PC-3 (cell line): ENCODE measurements at places on chromosomes 12 and 14.

DNA sequence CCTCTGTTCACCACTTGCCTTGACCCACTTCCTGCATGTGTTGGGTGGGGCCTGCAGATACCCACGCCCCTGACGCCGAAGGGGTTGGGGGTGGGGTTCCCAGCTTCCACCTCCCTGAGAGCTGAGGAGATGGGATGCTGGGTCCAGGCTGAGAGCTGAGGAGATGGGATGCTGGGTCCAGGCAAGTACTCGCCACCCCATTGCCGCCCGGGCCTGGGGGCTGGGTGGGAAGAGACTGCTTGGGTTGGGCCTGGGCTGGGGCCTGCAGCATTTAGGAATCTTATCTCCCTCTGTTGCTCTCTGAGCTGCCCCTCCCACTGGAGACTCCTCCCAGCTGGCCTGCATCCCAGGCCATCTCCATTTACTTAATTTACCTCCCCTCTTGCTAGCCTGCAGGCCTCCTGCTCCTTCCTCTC lies 17.4 kb downstream of the TEAD4 start:
- DNase-seq = no peak

DNA sequence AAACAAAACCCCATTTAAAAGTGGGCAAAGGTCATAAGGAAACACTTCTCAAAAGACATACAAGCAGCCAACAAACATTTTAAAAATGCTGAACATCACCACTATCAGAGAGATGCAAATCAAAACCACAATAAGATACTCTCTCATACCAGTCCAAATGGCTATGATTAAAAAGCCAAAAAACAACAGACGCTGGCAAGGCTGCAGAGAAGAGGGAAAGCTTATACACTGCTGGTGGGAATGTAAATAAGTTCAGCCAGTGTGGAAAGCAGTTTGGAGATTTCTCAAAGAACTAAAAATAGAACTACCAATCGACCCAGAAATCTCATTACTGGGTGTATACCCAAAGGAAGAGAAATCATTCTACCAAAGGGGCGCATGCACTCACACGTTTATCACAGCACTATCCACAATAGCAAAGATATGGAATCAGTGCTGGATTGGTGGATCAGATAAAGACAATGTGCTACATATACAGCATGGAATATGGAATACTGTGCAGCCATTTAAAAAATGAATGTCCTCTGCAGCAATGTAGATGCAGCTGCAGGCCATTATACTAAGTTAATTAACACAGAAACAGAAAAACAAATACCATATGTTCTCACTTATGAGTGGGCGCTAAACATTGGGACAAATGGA lies 102.1 kb upstream of the DAAM1 start:
- no peak for DNase-seq

GRCh38 chr12:107515446-107515958 lies 170.1 kb upstream of the PWP1 start:
- peak; percentile 98 for DNase-seq

GRCh38 chr12:26622601-26623000 lies 210.4 kb downstream of the ITPR2 start:
- no peak for DNase-seq

DNA sequence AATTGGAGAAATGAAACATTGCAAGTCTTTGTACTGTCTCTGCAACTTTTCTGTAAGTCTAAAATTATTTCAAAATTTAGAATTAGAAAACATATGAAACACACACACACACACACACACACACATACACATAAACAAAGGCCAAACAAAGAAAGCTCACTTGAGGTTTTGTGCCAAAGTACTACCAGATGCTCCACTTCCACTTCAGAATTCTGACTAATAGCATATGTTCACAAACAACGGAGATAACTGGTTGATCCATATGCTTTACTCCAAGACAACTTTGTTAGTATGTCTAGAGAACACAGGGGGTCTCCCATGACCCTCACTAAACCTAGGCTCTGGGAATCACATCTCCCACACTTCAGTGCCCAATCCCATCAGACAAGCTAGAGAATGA lies 133.8 kb upstream of the CLEC14A start:
- DNase-seq = no peak

DNA sequence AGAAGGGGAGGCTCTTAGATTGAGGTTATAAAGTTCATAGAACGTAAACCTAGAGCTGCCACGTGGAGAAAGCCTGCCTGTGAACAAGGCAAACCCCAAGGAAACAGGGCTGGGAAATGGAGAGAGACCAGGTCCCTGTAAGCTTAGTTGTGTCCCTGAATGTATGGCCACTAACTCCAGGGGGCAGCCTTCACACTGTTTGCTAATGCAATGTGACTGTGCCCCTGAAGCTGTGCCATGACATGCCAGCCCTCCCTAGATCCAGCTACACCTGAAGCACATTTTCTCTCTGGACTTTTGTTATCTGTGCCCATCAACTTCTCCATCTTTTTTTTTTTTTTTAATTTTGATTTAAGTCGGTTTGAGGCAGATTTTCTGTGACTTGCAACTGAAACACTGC lies 60.6 kb upstream of the TMCC3 start:
- DNase-seq = peak; percentile 33

DNA sequence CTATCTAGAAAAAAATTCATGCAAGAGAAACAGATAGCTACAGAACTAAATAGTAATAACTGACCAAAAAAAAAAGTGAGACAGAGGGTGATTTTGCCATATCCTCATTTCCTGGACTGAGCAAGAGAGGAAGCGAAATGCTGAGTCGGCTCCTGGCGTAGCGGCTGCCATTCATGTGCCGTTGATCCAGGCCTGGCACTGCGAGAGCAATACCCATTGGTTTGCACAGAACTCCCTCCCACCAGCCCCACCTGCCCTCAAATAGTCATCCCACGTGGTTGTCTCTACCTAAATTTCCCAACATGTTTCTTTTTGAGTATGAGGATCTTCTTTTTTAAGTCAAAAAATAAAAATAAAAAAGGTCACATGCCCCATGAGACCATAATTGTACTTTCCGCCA lies 9.4 kb upstream of the WNT5B start:
- no peak for DNase-seq

- DNase-seq = no peak
Observed at GRCh38 chr12:681568-682256, 18.5 kb upstream of the NINJ2 start.

DNA sequence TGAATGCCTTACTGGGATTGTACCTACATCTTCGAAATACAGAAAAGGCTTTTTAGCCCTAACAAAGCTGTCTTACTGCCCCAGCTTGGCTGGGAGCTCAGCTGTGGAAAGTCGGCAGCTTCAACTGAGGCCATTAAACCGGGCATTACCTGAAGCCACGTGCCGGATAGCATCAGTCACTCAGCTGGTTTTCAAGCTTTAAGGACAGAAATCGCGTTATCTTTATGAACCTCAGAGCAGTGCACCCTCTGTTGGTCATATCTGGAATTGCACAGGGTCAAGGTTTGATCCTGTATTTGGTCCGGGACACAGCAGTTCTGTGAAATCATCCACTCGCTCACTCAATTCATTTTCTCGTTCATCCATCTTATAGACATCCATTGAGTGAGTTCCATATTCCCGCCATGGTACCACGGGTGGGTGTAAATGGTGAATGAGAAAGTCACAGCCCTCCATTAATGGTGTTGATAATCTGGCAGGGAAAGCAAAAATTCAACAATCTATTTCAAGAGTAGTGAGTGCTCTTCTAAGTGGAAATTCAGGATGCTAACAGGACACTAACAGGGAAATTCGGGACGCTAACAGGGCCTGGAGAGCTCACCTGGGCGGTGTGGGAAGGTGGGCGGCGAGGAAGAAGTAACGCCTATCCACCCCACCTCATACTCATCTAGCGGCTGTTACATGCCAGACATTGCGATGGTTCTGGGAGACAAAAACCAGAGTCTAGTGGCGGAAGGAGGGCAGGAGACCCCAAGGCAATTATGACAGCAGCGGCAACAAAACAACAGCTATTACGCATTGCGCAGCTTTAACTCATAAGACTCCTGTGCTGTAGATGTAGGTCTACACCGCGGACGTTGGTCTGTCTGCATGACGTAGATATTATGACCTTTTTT lies 60.6 kb upstream of the TCL1A start:
- DNase-seq = peak; percentile 71

- DNase-seq = no peak
Observed at GRCh38 chr12:24134092-24134491, 184.6 kb upstream of the SOX5 start.

- DNase-seq = no peak
Observed at GRCh38 chr12:53069621-53070410, 9.4 kb downstream of the SPRYD3 start.

DNA sequence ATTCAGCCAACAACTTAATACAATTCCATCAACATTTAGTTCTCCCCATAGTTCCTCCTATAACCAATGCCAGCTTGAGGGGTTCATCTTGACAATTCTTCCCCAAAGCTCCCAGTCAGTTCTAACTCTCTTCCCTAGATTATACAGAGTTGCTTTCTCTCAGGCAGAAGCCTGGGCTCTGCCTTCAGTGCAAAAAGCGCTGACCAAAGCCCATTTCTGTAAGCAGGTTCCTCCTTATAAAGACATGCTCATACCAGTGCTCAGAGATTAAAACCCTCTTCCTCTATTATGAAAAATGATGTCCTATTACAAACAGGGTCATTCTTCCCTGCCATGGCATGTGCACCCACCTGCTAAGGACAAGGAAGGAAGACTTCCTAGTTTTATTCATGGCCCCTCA lies 16.2 kb downstream of the SPIC start:
- DNase-seq = no peak

DNA sequence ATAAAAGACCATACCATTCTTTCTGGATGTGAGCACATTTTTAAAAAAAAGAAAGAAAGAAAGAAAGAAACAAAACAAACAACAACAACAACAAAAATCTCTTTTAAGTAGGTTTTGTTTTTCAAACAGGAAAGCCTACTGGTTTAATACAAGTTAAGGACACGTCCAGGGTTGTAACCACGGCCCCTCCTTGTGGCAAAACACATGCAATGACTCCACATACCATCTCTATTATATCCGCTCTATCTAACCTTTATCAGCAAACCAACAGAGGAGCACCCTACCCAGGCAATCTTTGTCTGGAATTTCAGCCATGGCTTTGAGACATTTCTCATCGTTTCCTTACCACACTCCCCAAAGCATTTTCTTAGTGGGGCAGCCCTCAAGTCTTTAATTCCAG lies 360.5 kb upstream of the TMPO start:
- DNase-seq = peak; percentile 33

DNA sequence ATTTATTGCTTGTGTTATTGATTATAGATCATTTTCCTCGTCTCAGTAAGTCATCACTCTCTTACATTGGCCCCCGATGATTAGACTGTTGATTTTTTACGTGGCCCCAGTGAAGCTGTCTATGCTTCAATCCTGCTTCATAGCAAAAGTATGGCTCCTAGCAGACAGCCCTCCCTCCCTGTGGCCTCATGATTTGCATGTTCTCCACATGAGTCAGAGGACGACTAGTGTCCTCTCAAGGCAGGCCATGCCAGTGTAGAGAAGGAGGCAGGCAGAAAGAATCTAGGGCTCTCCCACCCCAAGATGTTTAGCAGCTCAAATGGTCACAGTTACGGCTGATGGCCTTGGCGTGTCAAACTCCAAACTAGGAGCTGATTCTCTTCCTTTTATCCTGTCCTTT lies 59.6 kb downstream of the FIGNL2 start:
- DNase-seq = peak; percentile 23

DNA sequence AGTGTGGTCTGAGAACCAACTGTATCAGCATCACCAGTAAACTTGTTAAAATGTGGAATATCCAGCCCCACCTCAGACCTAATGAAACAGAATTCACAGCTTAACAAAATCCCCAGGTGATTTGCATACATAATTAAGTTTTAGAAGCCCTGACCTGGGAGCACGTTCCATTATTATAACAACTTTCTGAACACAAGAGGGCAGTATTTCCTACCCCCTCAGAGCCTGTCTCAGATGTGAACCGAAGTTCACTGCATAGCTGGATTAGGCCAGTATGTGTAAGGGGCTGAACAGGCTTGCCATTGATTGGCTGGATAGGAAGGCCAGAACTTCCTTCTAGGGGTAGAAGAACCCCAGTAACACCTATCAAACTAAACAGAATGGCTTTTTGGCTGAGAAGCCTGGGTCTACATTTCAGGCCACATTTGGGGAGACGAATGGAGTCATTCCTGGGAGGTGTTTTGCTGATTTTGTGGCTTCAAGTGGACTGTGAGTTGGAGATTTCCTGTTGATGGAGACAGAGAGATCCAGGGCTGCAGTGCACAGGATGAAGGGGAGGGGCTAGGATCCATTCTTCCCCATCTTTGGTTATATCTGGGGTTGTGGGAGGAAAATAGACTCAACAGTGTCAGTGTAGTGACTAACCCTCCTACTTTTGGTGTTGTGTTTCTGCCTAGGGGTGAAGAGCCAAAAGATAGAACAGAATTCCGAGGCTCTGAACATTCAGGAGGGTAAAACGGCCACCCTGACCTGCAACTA lies 94.7 kb upstream of the OR4E1 start:
- DNase-seq = peak; percentile 53

- DNase-seq = peak; percentile 24
Observed at GRCh38 chr12:46356655-46357437, 15.7 kb downstream of the SLC38A2 start.

GRCh38 chr12:121966959-121967358 lies 48.6 kb downstream of the CFAP251 start:
- no peak for DNase-seq

- no peak for DNase-seq
Observed at GRCh38 chr12:102957339-102958050, at the start of gene ASCL1. ASCL1 (plus strand) TSS chr12:102957674; CDS start chr12:102958245, 571 bp downstream.

GRCh38 chr14:77338302-77338701 lies 17.5 kb downstream of the GSTZ1 start:
- DNase-seq = no peak

GRCh38 chr12:45756666-45757065 lies 27.2 kb downstream of the ARID2 start:
- DNase-seq = no peak
